A673 (cell line): ENCODE measurements at places on chromosomes 7 and 10. TPM values are rescaled to one million over a fixed set of nuclear protein-coding genes. Genes with fewer than 3 reads are reported as not detected.

The MPP7 gene
- total RNA-seq: 1.5 and 2.0 TPM in 2 replicates

The PHYHIPL gene
- 0.33 and 0.97 TPM in 2 replicates for total RNA-seq

DNA sequence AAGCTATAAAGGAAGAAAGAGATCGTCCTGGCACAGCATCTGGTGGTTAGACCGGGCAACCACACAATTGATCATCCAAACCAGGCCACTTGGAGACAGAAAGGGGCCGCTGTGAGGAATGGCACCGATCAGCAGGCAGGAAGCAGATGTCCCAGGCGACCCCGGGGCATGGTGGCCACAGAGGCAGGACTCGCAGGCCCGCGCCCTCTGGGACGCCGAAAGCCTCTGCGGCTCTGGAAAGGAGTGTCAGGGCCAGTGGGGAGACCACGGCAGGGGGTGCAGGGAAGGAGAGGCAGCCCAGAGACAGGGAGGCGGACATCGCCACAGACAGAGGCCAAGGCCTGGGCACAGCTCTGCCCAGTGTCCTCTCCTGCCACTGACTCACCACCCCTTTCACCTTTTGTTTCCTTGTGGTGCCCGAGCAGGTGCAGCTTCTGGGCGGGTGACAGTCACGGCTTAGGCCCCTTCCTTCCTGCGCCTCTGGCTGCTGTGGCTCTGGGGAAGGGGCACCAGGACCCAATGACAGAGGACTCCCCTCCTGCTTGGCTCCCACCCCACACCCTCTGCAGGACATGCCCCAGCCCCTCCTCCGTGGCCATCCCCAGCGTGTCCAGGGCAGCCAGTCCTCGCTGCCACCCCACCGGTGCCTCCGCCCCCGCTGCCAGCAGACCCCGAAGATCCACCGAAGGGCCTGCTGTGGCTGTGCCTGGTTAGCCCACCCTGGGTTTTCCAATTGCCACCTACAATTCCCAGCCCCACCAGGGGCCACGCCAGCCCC, 10.9 kb downstream of the STK32C start:
- no peak overlapping the region for H3K4me3 ChIP-seq
- no peak for DNase-seq
- H3K4me1 ChIP-seq: no peaks in the 10 kb centered on the region
- no peaks in the 10 kb centered on the region for H3K36me3 ChIP-seq
- H3K27me3 ChIP-seq: no peaks in the 10 kb centered on the region

DNA sequence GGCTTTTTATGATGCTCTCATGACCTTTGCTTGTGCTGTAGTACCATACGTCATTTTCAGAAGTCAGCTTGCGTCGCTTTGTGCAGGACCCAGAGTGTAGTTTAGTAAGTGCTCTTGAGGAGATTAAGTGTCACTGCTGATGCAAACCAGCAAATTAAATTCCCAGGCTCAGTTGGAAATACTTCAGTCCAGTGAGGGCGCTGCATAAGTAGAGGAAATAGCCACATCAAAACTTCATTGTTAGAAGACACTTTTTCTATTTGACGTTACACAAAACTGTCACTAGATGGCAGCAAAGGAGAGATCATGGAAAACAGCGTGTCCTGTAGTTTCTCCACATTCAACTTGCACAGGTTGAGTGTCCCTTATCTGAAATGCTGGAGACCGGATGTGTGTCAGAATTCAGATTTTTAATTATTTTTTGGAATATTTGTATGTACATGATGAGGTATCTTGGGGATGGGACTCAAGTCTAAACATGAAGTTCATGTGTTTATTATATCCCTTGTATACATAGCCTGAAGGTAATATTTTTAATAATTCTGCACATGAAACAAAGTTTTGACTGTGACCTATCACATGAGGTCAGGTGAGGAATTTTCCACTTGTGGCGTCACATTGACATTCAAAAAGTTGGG, 7.9 kb downstream of the ZNF22 start:
- H3K4me1 ChIP-seq: peaks cover 3% of the 10 kb centered on the region
- no peak overlapping the region for H3K27ac ChIP-seq
- H3K4me3 ChIP-seq: no peak overlapping the region
- DNase-seq: peak; percentile 94

The DUS4L gene
- 12.6 and 14.4 TPM in 2 replicates for total RNA-seq

The HACD1 gene
- total RNA-seq: 13.6 and 14.1 TPM in 2 replicates

GRCh38 chr10:546971-547590, 142.4 kb downstream of the DIP2C start:
- H3K4me1 ChIP-seq: peaks cover 15% of the 10 kb centered on the region
- H3K36me3 ChIP-seq: no peaks in the 10 kb centered on the region
- peak; percentile 52 for DNase-seq
- H3K4me3 ChIP-seq: no peak overlapping the region
- H3K27me3 ChIP-seq: no peaks in the 10 kb centered on the region
- H3K27ac ChIP-seq: no peak overlapping the region

GRCh38 chr7:139602143-139602722, 78.7 kb downstream of the CLEC2L start:
- peaks cover 6% of the 10 kb centered on the region for H3K36me3 ChIP-seq
- peaks cover 7% of the 10 kb centered on the region for H3K4me1 ChIP-seq
- DNase-seq: peak; percentile 48
- H3K4me3 ChIP-seq: no peak overlapping the region

The VPS50 gene
- total RNA-seq: 18.1 and 19.0 TPM in 2 replicates

GRCh38 chr7:130957137-130957513, 223.1 kb upstream of the KLF14 start:
- DNase-seq: no peak
- peak overlapping the region; percentile 69 for H3K27ac ChIP-seq
- H3K27me3 ChIP-seq: no peaks in the 10 kb centered on the region
- H3K4me1 ChIP-seq: peaks cover 66% of the 10 kb centered on the region
- peak overlapping the region; percentile 61 for H3K4me3 ChIP-seq

- peak; percentile 18 for DNase-seq
- no peaks in the 10 kb centered on the region for H3K4me1 ChIP-seq
- no peak overlapping the region for H3K27ac ChIP-seq
These were observed 181.8 kb upstream of the FERD3L start for GRCh38 chr7:19327018-19327417.

GRCh38 chr10:88508796-88509195, 74.3 kb downstream of the RNLS start:
- H3K27ac ChIP-seq: no peak overlapping the region
- H3K4me3 ChIP-seq: no peak overlapping the region
- H3K36me3 ChIP-seq: no peaks in the 10 kb centered on the region
- no peaks in the 10 kb centered on the region for H3K27me3 ChIP-seq
- no peak for DNase-seq

GRCh38 chr7:34612661-34613060, 45.4 kb upstream of the NPSR1 start:
- no peaks in the 10 kb centered on the region for H3K4me1 ChIP-seq
- no peaks in the 10 kb centered on the region for H3K27me3 ChIP-seq
- no peak overlapping the region for H3K4me3 ChIP-seq
- no peaks in the 10 kb centered on the region for H3K36me3 ChIP-seq
- DNase-seq: peak; percentile 8

The SEMA3E gene
- not detected in 2 replicates for total RNA-seq

DNA sequence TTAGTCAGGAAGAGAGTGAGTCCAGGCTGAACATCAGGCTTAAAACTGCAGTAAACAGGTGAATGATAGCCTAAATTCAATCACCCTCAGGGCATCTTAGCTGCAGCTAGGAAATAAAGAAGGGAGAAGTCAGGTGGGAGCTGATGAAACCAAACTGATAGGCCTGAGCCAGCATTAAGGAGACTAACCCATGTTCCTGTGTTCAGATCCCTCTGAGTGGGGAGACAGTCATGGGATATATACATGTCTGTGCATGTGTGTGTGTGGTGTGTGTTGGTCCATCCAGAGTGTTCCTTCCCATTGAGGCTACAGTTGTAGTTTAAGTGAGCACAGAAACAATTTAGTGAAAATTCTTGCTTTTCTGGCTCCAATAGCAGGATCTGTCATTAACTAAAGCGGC, 480.9 kb downstream of the PHTF2 start:
- H3K27ac ChIP-seq: no peak overlapping the region
- no peaks in the 10 kb centered on the region for H3K36me3 ChIP-seq
- H3K4me3 ChIP-seq: no peak overlapping the region
- H3K27me3 ChIP-seq: peaks cover 7% of the 10 kb centered on the region
- H3K4me1 ChIP-seq: no peaks in the 10 kb centered on the region
- no peak for DNase-seq

The CCDC126 gene
- 4.9 and 7.4 TPM in 2 replicates for total RNA-seq

The GPR26 gene
- total RNA-seq: not detected in 2 replicates

DNA sequence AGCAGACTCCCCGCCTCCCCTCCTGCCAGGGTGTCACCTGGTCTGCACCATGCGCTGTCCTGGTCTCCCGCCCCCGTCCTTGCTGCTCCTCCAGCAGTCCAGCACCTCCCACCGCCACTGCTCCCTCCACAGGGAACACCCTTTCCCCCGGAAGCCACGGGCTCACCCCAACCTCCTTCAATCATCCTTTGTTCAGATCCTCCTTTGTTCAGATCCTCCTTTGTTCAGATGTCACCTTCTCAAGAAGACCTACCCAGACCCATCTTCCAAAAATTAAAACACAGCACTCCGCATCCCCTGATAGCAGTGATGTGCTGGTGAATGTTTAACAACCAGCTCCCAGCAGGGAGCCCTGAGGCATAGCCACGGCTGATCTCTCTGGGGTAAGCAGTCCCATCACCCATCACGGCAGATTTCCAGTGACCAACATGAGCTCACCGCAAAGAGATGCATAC, 237.7 kb downstream of the USP6NL start:
- no peak overlapping the region for H3K27ac ChIP-seq
- no peaks in the 10 kb centered on the region for H3K36me3 ChIP-seq
- no peaks in the 10 kb centered on the region for H3K4me1 ChIP-seq
- H3K4me3 ChIP-seq: no peak overlapping the region

The SERPINE1 gene
- 4.7 and 5.3 TPM in 2 replicates for total RNA-seq

GRCh38 chr10:5529702-5530411, 5.1 kb downstream of the CALML3 start:
- no peak for DNase-seq
- H3K27ac ChIP-seq: no peak overlapping the region
- H3K36me3 ChIP-seq: no peaks in the 10 kb centered on the region
- H3K27me3 ChIP-seq: no peaks in the 10 kb centered on the region
- H3K4me3 ChIP-seq: no peak overlapping the region

DNA sequence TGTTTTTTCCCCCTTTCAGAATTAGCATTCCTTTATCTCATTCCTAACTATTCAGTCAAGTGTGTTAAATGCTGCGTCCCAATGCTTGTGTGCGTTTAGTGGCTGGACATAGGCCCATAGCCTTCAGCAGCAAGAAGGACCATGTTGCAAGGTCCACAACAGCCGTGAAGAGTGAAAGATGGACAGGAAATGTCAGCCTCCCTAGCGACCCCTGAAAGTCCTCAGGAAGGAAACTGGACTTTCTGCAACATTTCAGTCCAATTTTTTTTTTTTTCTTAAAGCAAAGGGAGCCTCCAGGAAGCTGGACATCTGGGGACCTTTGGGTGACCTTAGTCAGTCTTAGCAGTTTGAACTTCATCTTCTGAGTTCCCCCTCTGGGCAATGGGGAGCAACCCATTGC, 550.7 kb upstream of the MGMT start:
- H3K27ac ChIP-seq: no peak overlapping the region
- H3K4me3 ChIP-seq: no peak overlapping the region
- H3K36me3 ChIP-seq: no peaks in the 10 kb centered on the region
- DNase-seq: no peak
- H3K27me3 ChIP-seq: no peaks in the 10 kb centered on the region
- H3K4me1 ChIP-seq: no peaks in the 10 kb centered on the region

DNA sequence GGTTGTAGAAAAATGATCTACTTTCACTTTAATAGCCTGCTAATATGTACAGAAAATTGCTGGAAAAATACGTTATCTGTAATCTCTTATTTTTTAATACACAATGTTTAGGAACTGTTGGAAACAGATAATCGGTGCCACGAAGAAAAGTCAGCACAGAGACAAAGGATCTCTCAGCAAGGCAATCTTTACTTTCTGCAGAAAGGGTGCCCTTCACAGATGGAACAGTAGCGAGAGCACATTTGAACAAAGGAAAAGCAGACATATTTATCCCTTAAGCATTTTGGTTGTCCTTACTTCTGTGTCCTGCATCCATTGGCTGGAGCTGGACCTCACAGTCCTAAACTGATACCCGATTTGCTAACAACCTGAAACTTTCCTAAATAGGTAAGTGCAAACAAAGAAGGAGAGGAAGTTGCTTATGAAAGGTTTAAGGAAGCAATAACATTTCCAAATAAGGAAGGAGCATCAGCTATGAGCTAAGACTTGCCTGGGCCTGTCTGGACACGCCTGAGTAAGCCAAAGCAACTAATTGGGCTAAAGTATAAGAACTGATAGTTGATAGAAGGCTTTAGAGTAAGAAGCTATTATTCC, 640.0 kb downstream of the SH2D4B start:
- no peaks in the 10 kb centered on the region for H3K4me1 ChIP-seq
- no peaks in the 10 kb centered on the region for H3K36me3 ChIP-seq
- DNase-seq: no peak
- no peaks in the 10 kb centered on the region for H3K27me3 ChIP-seq
- H3K27ac ChIP-seq: no peak overlapping the region
- no peak overlapping the region for H3K4me3 ChIP-seq

- no peaks in the 10 kb centered on the region for H3K4me1 ChIP-seq
- no peaks in the 10 kb centered on the region for H3K36me3 ChIP-seq
These were observed 384.4 kb downstream of the TNS3 start for GRCh38 chr7:47197486-47197885.

The NET1 gene
- 64.3 and 71.4 TPM in 2 replicates for total RNA-seq

The GIMAP5 gene
- total RNA-seq: 0.58 TPM in 1 of 2 replicates, not detected in the other

The CYP2C19 gene
- total RNA-seq: 0.17 TPM in 1 of 2 replicates, not detected in the other

- no peak for DNase-seq
- no peaks in the 10 kb centered on the region for H3K36me3 ChIP-seq
These were observed 61.7 kb downstream of the PALD1 start for GRCh38 chr10:70540089-70540788.

GRCh38 chr10:112855134-112855533, 94.9 kb upstream of the TCF7L2 start:
- no peak for DNase-seq
- H3K27ac ChIP-seq: no peak overlapping the region
- H3K36me3 ChIP-seq: no peaks in the 10 kb centered on the region
- no peak overlapping the region for H3K4me3 ChIP-seq
- H3K4me1 ChIP-seq: no peaks in the 10 kb centered on the region
